Posterior cingulate gyrus (tissue), 11 donors: ENCODE measurements at places on chromosomes 3 and 15.

DNA sequence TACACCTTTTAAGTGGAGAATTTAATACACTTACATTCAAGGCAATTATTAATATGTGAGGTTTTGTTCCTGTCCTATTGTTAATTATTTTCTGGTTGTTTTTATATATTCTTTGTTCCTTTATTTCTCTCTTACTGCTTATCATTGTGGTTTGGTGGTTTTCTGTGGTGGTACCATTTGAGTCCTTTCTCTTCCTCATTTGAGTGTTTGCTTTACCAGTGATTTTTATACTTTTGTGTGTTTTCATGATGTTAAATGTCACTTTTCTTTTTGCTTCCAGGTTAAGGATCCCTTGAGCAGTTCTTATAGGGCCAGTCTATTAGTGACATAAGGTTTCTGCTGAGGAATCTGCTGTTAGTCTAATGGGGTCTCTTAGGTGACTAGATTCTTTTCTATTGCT is 116.5 kb downstream of the LRRK1 start:
- DNase-seq = no peak

GRCh38 chr15:66865622-66866611 is 163.9 kb downstream of the SMAD6 start:
- no peak for DNase-seq

GRCh38 chr3:182668541-182668940 is 124.8 kb upstream of the ATP11B start:
- DNase-seq = no peak

GRCh38 chr3:135325726-135326235 is 530.7 kb downstream of the EPHB1 start:
- no peak for DNase-seq

DNA sequence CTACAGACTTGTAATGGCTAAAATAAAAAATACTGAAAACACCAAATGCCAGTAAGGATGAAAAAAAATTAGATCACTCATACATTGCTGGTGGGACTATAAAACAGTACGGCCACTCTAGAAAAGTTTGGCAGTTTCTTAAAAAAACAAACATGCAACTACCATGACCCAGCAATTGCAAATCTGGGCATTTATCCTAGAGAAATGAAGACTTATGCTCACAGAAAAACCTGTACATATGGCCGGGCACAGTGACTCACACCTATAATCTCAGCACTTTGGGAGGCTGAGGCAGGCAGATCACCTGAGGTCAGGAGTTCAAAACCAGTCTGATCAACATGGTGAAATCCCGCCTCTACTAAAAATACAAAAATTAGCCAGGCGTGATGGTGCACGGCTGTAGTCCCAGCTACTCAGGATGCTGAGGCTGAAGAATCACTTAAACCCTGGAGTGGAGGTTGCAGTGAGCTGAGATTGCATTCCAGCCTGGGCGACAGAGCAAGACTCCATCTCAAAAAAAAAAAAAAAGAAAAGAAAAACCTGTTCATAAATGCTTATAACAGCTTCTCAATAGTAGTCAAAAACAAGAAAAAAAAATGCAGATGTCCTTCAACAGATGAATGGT is 5.6 kb downstream of the TP53BP1 start:
- DNase-seq = no peak

GRCh38 chr3:60932643-60933042 is 318.6 kb downstream of the FHIT start:
- no peak for DNase-seq

DNA sequence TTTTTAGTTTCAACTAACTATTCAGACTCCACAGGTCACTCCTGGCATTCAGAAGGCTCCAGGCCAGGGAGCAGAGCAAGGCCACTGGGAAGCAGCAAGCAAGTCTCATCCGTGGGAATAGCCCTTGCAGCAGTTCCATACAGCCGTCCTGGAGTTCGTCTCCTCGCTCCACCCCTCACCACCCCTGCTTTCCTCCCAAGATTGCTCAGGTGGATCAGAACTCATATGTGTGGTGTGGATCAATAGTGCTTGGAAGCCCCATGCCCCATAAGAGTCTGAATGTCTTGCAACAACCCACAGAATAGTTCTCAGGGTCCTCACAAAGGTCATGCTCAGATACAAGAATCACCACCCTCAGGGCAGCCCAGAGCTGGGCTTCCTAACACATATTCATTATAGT is 44.5 kb downstream of the SUSD5 start:
- no peak for DNase-seq

- DNase-seq = no peak
These were observed 24.4 kb downstream of the DTWD1 start for GRCh38 chr15:49645277-49645676.

- no peak for DNase-seq
These were observed 164.5 kb downstream of the ZMAT3 start for GRCh38 chr3:178907081-178907480.

DNA sequence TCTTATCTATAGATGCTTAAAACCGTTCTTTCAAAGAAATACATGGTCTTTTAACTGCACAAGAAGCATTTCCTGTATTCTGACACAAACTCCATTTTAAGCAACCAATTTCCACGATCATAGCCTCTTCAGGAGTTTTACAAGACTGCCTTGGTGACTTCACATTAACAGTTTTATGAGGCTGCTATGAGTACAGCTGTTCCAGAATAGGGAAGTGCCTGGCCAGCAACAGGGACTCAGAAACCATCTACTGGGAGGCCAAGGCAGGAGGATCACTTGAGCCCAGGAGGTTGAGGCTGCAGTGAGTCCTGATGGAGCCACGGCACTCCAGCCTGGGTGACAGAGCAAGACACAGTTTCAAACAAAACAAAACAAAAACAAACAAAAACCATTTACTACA is 78.4 kb downstream of the B3GNT5 start:
- DNase-seq = no peak

DNA sequence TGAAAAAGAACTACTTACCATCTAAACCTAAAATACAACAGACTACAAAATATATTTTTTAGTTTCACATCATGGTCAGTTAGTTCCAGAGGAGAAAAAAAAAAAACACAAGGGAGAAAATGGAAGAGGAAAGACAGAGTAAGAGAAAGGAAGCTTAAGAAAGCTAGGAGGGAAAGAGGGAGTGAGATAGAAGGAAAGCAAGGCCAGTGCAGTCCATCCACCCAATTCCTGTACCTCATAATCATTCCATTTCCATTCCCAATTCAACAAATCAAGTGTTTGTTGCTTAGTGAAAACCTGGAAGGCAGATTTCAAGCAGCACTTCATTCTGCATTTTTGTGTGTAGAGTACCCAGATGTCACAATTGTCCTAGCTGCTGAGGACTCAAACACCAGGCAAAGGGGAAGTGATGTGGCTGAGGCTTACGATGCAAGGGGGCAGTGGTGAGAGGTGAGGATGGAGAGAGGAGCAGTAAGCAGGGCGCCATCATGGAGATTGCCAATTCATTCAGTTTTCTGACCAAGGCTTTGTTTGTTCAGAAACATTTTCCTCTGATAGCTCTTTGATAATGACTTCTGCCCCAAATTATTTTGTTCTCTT is 83.6 kb upstream of the GSK3B start:
- no peak for DNase-seq

- DNase-seq = no peak
These were observed 48.9 kb downstream of the STT3B start for GRCh38 chr3:31581660-31582059.

- no peak for DNase-seq
These were observed 8.6 kb downstream of the TM4SF1 start for GRCh38 chr3:149368674-149369497.

- no peak for DNase-seq
These were observed 181.4 kb upstream of the BCL6 start for GRCh38 chr3:187926620-187927019.

DNA sequence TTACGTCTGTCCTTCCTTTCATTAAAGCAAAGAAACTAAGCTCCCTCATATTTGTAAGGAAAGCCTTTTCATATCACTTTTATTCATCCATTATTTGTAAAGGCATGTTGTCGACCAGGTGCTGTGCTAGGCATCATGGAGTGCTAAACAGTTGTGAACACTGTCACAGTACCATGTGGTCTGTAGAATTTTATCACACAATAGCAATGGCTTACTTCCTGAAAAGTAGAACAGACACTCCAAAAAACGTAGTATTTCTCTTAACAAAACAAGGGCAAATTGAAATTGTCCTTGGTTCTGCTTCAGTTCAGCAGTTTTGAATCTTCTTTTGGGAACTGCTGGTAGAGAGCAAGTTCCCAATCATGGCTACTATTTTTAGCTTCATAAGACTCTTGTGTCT is 63.3 kb downstream of the RBMS3 start:
- DNase-seq = no peak

DNA sequence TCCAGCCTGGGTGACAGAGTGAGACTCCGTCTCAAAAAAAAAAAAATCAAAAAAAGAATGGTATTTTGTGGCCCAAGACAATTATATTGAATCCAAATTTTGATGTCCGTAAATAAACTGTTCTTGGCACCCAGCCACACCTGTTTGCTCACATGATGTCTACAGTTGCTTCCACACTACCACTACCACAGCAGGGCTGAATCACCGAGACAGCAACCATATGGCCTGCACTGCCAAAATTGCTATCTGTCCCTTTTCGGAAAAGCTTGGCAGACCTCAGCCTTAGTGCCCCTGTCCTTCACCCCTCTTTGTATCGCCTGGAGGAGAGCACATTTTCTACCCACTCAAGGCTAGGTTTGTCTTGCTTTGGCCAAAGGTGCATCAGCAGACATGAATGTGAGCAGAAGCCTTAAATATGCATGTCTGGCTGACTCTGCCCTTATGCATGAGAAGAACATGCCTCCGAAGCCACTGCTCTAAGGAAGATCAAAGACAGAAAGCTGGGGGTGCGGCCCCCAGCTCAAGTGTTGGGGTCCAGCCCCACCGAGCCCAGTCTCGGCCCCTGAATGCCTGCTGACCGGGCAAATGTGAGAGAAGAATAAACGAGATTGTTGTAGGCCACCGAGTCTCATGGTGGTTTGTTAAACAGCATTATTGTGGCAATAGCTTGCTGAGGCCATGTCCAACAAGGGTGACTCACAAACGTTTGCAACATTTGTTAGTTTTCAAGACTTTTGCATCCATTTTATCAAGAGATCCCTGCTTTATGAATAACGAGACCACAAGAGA is 108.1 kb downstream of the TPRA1 start:
- no peak for DNase-seq

DNA sequence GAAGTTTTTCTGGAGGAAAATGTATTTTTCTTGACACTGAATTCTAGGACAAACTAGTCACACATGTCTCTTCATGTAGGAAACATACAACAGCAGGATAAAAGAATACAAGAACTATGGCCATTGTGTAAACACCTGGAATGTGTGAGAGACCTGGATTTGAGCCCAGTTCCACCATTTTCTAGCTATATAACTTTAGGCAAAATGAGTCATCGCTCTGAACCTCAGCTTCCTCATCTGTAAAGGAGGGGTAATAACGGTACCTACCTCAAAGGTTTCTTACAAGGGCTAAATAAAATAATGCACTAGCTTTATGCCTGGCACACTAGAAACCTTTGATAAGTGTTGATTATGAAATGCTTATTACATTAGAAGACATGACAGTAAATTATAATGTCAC is 57.8 kb downstream of the RIOX2 start:
- DNase-seq = no peak

GRCh38 chr15:57881361-57881760 is 174.8 kb downstream of the POLR2M start:
- DNase-seq = no peak

DNA sequence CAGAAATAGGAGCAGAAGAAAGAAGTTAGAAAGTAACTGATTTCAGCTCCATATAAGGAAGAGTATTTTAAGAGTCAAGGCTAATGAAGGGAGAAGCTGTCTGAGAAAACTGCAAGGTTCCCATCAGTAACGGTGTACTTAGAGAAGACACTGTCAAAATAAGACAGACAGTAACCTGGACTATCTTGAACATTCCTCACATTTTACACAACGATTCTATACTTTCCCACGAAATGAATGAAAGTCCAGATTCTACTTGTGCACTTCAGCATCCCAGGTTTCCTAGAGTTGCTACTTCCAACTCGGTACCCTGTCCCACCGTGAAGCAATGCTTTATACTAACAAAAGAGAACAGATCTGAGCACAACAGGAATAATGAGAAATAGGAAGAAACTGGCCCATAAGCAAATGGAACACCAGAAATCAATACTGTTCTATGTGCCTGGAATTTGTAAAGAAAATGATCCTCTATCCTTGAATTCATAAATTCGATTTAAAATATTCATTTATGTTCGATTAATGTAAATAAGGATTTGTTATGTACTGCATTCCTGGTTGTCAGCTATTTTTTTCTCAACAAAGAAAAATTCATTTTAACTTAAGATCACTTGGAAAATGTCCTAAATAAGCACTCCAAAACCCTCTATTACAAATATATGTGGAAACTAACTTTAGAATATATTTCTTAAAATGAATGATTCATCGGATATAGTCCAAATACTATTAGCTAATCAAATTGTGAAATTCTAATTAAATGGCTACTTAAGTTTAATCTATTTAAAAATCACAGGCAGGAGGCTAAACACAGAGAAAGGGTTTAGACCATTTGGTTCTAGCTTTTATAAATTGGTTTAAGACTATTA is 1.5 kb downstream of the C3orf70 start:
- no peak for DNase-seq

- DNase-seq = no peak
These were observed 137.3 kb downstream of the CACNA2D3 start for GRCh38 chr3:54259636-54260035.
